H9 (cell line): ENCODE measurements at places on chromosomes 6 and 20.

DNA sequence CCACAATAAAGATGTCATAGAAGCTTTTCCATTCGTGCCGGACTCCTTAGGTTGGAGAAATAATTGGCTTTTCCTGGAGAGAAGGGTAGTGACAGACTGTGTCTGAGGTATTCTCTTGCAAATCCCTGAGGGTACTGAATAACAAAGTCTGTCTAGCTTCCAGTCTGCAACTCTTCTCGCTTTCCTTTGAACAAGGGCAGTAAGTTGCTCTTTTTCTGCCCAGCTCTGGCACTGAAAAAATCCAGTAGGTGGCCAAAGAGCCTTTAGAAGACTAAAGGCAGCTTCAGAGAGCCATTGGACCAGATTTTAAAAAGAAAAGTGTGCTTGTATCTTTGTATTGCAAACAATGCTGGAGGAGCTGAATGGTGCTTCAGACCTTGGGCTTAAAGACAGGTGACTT lies 20.7 kb upstream of the RREB1 start:
- DNase-seq: no peak

- no peak for DNase-seq
These were observed 80.0 kb upstream of the ATXN1 start for GRCh38 chr6:16841241-16841640.

DNA sequence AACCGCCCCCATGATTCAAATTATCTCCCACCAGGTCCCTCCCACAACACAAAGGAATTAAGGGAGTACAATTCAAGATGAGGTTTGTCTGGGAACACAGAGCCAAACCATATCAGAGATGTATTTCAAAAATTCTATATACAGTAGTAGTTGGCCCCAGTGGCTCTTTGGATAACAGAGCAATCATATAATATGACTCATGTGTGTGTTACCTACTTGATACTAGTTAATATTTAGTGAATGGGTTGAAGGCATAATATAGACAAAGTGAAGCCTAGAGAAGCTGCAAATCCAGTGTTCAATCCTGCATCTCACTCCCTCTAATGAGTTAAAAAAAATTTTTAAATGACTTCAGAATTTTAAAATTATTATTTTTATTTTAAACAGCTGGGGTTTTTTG lies 43.2 kb downstream of the KAT14 start:
- DNase-seq: no peak

DNA sequence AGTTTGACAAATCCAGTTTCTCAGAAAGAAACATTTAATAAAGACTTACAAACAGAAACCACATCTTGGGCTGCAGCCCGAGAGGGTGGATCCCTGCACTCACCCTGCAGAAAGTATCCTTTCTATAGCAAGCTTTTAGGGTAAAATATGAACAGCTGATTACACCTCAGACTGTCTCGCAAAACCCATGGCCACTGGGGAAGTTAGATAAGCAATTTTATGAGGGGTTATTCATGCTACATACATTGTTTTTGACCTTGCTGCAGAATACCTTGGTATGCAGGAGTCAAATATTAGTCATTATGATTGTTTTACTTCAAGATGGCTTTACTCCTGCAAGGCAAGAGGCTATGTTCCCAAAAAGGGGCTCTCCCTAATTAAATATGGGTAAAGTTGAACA lies 126.9 kb downstream of the OR2B2 start:
- DNase-seq: no peak

DNA sequence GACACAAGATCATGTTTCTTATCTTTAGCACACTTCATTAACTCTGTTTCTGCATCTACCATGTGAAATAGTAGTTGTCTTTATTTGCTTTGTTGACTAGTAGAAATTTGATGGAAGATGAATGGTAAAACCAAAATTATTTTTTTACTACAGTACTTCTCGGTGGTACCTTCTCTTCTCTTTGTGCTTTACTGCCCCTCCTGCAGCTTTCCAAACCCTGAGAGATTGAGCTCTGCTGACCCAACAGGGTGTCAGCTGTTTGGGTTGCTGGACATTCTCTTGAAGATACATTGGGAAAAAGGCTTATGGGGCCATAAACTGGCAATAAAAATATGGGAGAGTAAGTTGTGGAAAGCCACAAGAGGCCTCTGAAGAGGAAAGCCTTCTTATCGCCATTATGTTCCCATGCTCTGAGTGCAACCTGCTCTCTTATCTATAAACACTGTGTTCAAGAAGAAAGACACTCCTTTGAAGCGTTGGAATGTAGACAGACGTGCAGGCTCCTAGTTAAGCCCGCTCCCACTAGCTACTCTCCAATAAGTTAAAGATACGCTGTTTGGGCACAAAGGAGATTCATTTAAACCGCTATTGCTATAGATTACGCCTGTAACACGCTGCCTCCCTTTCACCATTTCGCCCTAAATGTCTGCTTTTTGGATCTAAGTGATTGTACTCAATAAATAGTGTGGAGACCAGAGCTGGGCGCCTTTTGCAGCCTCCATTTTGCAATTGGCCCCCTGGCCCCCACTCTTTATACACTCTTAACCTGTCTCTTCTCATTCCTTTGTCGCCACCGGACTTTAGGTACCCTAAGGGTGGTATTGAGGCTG lies 60.1 kb upstream of the PRSS16 start:
- no peak for DNase-seq

DNA sequence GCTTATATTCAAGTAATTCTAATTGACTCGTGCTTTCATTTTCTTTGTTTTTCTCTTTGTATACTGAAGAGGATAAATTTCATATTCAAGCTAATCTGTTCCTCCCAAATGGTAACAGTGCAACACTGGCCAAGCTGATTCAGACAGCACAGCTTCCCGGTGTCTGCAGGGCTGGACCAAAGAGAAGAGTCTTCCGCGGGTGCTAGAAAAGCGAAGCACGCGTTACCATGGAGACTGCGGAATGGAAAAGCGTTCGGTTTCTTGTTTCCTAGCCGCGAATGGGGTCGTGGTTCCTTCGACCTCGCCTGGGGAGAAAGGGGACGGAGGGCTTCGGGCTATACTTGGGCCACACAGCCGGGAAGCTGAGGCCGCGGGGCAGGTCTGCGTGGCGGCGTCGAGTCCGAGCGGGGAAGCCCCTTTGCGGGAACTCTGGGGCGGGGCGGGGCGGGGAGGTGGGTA lies 6.2 kb upstream of the ZNF311 start:
- peak; percentile 75 for DNase-seq

GRCh38 chr6:4655196-4656025 lies 120.8 kb upstream of the CDYL start:
- no peak for DNase-seq

- DNase-seq: no peak
These were observed 458.6 kb downstream of the EPM2A start for GRCh38 chr6:145276756-145277155.

GRCh38 chr6:148105695-148106094 lies 236.9 kb upstream of the SASH1 start:
- DNase-seq: no peak
